ENCODE measurements at places on chromosomes 2 and 18.

DNA sequence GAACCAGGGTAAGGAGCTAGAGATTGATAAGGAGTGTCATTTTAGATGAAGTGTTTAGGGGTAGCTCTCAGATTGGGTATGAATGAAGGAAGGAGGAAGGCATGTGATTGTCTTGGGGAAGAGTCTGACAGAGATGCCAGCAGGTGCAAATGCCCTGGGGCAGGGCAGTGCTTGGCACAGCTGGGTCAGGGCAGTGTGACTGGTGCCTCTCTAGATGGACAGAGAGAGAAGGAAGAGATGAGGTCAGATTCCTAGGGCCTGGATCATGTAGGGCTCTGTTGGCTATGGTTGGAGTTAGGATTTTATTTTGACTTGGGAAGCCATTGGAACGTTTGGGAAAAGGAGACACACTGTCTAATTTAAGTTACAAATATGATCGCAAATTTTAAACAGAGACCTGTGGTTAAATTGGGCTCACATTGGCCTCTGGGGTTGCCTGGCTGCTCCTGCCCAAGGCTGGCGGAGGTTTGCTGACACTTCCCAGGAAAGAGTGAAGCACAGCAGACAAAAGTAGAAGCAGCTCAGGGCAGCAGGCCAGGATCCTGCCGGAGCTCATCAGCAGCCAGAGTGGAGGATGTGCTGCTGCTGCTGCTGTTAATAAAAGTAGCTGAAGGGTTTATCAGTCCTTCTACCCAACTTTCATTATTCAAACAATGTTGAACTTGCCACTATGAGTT, 32.7 kb upstream of the FHL2 start:
- DNase-seq, result no peak
- peaks cover 7% of the 10 kb centered on the region for H3K27me3 ChIP-seq
- peaks cover 2% of the 10 kb centered on the region for H3K36me3 ChIP-seq
- peaks cover 11% of the 10 kb centered on the region for H3K4me1 ChIP-seq

GRCh38 chr2:240308111-240308651, 127.3 kb upstream of the GPC1 start:
- H3K36me3 ChIP-seq, result no peaks in the 10 kb centered on the region
- H3K4me3 ChIP-seq, result no peak overlapping the region
- DNase-seq, result no peak
- no peaks in the 10 kb centered on the region for H3K4me1 ChIP-seq
- H3K27me3 ChIP-seq, result peaks cover 12% of the 10 kb centered on the region

DNA sequence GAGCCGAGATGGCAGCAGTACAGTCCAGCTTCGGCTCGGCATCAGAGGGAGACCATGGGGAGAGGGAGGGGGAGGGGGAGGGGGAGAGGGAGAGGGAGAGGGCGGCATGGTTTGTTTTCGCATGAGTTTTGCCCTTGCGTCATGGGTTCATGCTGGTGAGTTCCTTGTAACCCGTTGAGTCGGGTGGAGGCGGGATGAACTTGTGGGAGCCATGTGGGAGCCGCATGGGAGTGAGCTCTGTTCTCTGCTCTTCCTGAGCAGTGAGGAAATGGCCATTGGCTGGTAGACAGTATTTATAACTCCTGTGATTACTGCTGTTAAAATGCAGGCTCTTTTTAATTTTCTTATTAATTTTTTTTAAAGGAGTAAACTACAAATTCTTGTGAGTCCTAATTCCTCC, 108.0 kb downstream of the CEP192 start:
- peaks cover 5% of the 10 kb centered on the region for H3K4me1 ChIP-seq
- peaks cover 50% of the 10 kb centered on the region for H3K36me3 ChIP-seq
- no peak overlapping the region for H3K27ac ChIP-seq
- DNase-seq, result no peak

DNA sequence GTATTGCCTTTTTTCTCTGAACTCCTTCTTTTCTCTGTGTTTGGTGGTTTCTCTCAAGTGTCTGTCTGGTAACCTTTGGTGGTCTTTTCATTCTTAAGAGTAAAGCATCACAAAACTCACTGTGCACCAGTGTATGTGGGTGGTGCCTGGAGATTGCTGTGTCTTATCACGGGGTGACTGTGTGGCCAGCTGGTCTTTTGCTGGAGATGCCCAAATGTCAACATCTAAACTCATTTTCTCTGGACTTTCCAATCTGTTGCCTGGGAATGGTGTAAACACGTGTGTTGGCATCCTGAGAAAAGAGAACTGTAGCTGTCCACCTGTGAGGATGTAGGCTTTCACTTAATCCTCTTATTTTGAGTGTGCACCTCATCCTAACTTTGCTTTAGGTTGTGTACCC, 323.2 kb downstream of the AGPS start:
- H3K4me3 ChIP-seq, result no peak overlapping the region
- DNase-seq, result no peak
- peaks cover 38% of the 10 kb centered on the region for H3K27me3 ChIP-seq
- no peaks in the 10 kb centered on the region for H3K36me3 ChIP-seq
- no peak overlapping the region for H3K27ac ChIP-seq
- H3K4me1 ChIP-seq, result no peaks in the 10 kb centered on the region

GRCh38 chr2:1561811-1562421, 148.7 kb downstream of the TPO start:
- H3K4me3 ChIP-seq, result no peak overlapping the region
- no peaks in the 10 kb centered on the region for H3K27me3 ChIP-seq
- no peaks in the 10 kb centered on the region for H3K4me1 ChIP-seq
- no peaks in the 10 kb centered on the region for H3K36me3 ChIP-seq
- no peak for DNase-seq
- no peak overlapping the region for H3K27ac ChIP-seq

DNA sequence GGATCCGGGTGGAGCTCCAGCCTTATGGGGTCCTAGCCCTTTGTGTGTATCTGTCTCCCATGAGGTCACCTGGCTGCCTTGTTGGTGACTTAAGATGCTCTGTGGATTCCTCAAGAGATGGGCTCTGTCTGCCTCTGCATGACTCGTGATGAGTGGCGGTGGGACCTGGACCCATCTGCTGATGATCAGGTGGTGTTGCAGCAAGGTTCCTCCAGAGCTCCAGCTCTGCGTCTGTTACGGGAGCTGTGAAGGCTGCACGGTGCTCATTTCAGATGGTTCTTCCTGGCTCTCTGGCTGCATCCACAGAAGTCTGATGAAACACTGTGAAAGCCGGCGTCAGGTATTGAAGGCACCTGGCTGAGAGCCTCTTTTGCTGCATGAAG, 2.4 kb downstream of the AGAP1 start:
- peak overlapping the region; percentile 78 for H3K4me3 ChIP-seq
- no peak for DNase-seq
- peaks cover 30% of the 10 kb centered on the region for H3K27me3 ChIP-seq
- peaks cover 6% of the 10 kb centered on the region for H3K36me3 ChIP-seq

DNA sequence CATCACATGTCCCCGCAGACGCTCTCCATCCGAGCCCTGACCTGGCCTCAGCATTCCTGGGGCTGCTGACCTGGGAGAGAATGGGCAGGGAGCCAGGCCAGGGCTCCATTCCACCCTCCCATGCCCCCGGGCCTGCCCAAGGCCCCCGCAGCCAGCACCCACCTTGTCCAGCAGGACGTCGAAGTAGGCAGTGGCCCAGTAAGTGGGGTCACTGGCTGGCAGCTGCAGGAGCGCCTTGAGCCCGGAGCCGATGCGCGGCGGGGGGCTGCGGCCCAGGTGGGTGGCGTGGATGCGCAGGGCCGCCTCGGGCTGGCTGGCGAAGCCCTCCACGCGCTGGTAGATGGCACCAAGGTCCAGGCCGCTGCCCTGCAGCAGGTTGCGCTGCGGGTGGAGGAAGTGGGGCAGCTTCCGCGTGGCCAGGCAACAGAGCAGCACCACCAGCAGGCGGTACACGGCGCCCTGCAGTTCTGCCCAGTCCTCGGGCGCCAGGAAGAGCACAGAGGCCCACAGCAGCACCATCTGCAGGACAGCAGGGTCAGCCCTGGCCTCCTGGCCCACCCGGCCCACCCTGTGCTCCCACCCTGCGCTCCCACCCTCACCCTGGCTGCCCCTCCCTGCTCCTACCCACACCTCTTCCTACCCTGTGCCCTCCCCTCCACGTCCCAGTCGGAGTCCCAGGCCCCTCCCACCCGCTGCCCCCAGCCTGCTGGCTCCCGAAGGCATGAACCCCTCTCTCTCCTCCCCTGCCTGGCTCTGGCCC, 7.6 kb downstream of the MAB21L4 start:
- no peaks in the 10 kb centered on the region for H3K36me3 ChIP-seq
- no peak for DNase-seq
- H3K27ac ChIP-seq, result no peak overlapping the region
- no peaks in the 10 kb centered on the region for H3K4me1 ChIP-seq
- no peaks in the 10 kb centered on the region for H3K27me3 ChIP-seq

GRCh38 chr2:105514576-105514975, 115.7 kb upstream of the FHL2 start:
- DNase-seq, result no peak
- H3K27ac ChIP-seq, result no peak overlapping the region
- peaks cover 4% of the 10 kb centered on the region for H3K36me3 ChIP-seq

- no peak for DNase-seq
- no peaks in the 10 kb centered on the region for H3K27me3 ChIP-seq
- H3K4me3 ChIP-seq, result no peak overlapping the region
- H3K36me3 ChIP-seq, result no peaks in the 10 kb centered on the region
- H3K27ac ChIP-seq, result no peak overlapping the region
Observed at GRCh38 chr2:168719446-168719845, 83.0 kb upstream of the NOSTRIN start.

- H3K27me3 ChIP-seq, result no peaks in the 10 kb centered on the region
- H3K36me3 ChIP-seq, result no peaks in the 10 kb centered on the region
- no peak for DNase-seq
- no peak overlapping the region for H3K4me3 ChIP-seq
Observed at GRCh38 chr2:137250401-137250800, 485.1 kb downstream of the THSD7B start.

DNA sequence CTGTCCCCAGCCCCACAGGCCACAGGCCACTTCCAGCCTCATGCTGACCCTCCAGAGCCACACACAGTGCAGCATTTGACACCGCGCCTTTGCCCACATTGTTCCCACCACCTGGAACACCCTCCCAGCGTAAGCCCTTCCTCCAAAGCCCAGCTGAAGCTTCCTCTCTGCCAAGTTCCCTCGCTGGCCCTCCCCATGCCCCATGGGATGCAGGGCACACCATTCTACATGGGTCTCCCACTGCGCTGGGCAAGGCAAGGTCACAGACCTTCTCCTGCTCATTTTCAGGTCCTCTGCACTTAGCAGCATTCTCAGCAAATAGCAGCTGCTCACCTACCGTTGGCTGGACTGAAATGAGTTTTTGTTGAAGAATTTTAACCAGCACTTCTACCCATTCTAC, 455.5 kb downstream of the EIPR1 start:
- H3K36me3 ChIP-seq, result no peaks in the 10 kb centered on the region
- H3K4me1 ChIP-seq, result no peaks in the 10 kb centered on the region
- no peak for DNase-seq
- no peak overlapping the region for H3K4me3 ChIP-seq
- no peak overlapping the region for H3K27ac ChIP-seq

DNA sequence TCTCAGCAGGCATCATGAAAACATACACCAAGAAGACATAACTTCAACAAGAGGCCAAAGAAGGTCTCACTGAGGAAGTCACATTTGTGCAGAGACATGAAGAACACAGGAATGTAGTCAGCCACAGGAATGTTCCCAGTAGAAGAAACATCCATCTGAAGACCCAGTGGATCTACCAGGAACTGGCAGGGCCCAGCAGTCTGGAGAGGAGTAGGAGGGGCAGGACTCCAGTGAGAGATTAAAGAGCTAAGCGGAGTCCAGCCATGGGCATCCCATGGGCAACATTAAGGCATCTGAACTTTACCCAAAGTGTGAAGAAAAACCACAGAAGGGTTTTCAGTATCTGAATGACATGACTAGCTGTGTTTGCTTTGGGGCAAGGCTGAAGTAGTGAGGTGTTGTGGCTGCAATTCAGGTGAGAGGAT, 103.1 kb downstream of the UPP2 start:
- H3K27ac ChIP-seq, result no peak overlapping the region
- no peaks in the 10 kb centered on the region for H3K4me1 ChIP-seq
- no peaks in the 10 kb centered on the region for H3K27me3 ChIP-seq
- DNase-seq, result no peak

- DNase-seq, result no peak
- H3K27me3 ChIP-seq, result peaks cover 8% of the 10 kb centered on the region
- no peak overlapping the region for H3K4me3 ChIP-seq
Observed at GRCh38 chr2:15565392-15565791, 4.3 kb upstream of the NBAS start.

DNA sequence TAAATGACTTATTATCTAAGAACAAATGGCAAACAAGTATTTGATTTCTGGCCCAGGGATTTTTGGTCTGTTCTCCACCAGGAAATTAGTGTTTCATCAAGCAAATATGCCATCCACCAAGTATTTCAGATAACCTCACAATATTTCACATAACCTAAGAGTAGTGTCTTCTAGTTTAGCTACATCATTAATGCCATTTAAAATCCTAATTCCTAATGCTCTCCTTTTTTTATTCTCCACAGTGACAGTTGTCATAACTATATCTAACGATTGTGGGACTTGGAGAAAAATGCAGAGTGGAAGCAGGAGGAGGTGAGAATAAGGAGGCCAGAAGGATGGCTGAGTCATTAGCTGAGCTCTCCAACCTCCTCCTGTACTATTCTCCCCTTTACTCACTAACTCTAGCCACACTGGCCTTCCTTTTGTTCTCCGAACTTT, 58.5 kb upstream of the CTLA4 start:
- peaks cover 2% of the 10 kb centered on the region for H3K36me3 ChIP-seq
- DNase-seq, result no peak
- H3K27me3 ChIP-seq, result no peaks in the 10 kb centered on the region
- peaks cover 39% of the 10 kb centered on the region for H3K4me1 ChIP-seq

DNA sequence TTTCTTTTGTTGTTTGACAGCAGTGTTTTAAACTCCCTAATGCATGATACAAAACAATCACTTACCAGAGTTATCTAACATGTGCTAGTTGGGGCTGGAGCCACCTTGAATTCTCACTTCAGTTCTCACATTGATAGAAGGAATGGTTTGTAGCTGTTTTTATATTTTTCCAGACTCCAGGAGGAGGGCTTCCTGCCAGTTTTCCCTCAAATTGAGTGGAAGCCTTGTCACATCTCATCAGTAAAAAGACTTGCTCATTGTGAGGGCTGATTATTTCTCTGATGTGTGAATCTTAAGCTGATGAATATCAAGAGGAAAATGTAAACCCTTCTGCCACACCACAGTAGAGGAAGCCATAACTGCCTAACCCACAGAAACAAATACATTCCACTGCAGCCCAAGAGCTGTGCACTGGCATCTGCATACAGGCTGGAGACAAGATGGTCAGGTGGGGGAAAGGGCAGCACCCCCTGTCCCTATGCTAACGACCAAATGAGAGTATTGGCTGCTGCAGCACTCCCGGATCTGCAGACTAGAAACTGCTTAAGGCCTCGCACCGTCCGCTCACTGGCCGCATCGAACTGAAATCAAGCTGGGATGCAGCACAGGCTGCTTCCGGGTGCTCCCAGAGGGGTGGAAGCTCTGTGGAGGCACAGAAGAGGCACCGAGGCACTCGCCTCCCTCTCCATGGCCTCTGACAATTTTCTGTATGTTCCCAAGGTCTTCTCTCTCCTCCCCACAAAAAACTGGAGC, 73.7 kb upstream of the TPO start:
- H3K27ac ChIP-seq, result no peak overlapping the region
- no peaks in the 10 kb centered on the region for H3K36me3 ChIP-seq
- no peaks in the 10 kb centered on the region for H3K4me1 ChIP-seq
- no peaks in the 10 kb centered on the region for H3K27me3 ChIP-seq
